ENCODE measurements at places on chromosomes 5 and 9. TPM values are rescaled to one million over a fixed set of nuclear protein-coding genes. Genes with fewer than 3 reads are reported as not detected.

C5orf63 gene
- 25.4 TPM for total RNA-seq

SLC34A3 gene
- total RNA-seq: not detected

TRIM52 gene
- 61.3 TPM for total RNA-seq

ACOT12 gene
- total RNA-seq: not detected

PCSK1 gene
- total RNA-seq: not detected

TRPM6 gene
- not detected for total RNA-seq

PCDHGA2 gene
- 0.07 TPM for total RNA-seq

DNA sequence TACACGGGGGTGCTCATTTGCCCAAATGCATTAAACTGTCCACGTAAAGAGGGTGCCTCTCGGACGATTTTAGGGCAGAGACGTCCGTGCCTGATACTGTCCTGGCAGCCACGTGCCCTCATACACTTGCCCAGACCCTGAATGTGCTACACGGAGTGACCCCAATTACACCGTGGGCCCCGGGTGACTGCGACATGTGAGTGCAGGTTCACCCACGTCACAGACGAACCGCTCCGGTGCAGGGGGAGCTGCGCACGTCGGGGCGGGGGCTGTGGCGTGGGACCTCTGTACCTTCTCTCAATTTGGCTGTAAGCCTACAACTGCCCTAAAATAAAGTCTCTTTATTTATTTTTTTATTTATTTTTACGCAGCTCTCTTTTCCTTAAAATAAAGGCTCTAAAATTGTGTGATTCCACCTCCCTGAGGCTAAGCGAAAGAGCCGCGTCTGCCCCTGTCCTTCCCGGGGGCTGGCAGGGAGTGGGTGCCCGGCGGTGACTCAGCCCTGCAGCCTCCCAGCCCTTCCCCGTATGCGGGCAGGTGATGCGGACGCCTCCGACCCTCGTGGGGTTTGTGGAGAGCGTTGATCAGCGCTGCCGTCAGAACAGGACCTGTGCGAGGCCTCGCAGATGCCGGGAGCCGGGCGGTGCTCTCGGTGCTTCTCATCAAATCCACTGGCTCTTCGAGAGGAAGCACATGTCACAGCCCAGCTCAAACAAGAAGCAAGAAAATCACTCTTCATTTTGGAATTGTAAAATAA lies 9.2 kb upstream of the EGFL7 start:
- H3K27me3 ChIP-seq: peaks cover 27% of the 10 kb centered on the region
- peaks cover 48% of the 10 kb centered on the region for H3K4me1 ChIP-seq
- no peaks in the 10 kb centered on the region for H3K36me3 ChIP-seq
- peak; percentile 10 for DNase-seq
- no peak overlapping the region for H3K4me3 ChIP-seq

GRCh38 chr9:116928884-116929283 lies 241.8 kb downstream of the TRIM32 start:
- H3K27ac ChIP-seq: no peak overlapping the region
- no peak for DNase-seq
- H3K27me3 ChIP-seq: no peaks in the 10 kb centered on the region

GRCh38 chr9:134942011-134942787 lies 24.5 kb upstream of the FCN1 start:
- no peak for DNase-seq
- no peaks in the 10 kb centered on the region for H3K36me3 ChIP-seq
- H3K4me1 ChIP-seq: peaks cover 3% of the 10 kb centered on the region
- H3K27me3 ChIP-seq: no peaks in the 10 kb centered on the region
- no peak overlapping the region for H3K27ac ChIP-seq

DNA sequence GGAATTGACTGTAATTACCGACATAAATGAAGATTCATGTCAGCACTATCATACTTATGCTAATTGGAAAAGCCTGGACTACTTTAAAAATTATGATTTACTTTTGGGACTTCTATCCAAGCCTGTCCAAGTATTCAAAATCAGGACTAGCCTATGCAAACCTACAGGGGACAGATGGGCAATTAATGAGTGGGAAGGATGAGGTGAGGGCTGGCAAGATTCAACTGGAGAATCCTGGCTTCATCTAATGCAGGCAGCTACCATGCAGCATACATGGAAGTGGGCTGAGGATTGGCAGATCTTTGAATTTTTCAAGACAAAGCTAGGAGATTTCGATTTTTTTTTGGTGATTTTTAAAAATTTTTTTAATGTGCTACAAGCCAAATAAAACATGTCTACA lies 532.6 kb downstream of the CSNK1G3 start:
- H3K27ac ChIP-seq: no peak overlapping the region
- no peak overlapping the region for H3K4me3 ChIP-seq
- no peak for DNase-seq
- no peaks in the 10 kb centered on the region for H3K36me3 ChIP-seq

GRCh38 chr9:106177216-106177615 lies 482.9 kb downstream of the TMEM38B start:
- H3K36me3 ChIP-seq: no peaks in the 10 kb centered on the region
- H3K27me3 ChIP-seq: no peaks in the 10 kb centered on the region
- no peak for DNase-seq
- H3K27ac ChIP-seq: no peak overlapping the region
- no peak overlapping the region for H3K4me3 ChIP-seq

- no peaks in the 10 kb centered on the region for H3K36me3 ChIP-seq
- DNase-seq: no peak
Observed at GRCh38 chr5:149212198-149212951, 59.3 kb upstream of the AFAP1L1 start.

GRCh38 chr9:106590759-106591505 lies 272.0 kb upstream of the ZNF462 start:
- no peak overlapping the region for H3K27ac ChIP-seq
- DNase-seq: no peak
- no peaks in the 10 kb centered on the region for H3K4me1 ChIP-seq
- H3K36me3 ChIP-seq: no peaks in the 10 kb centered on the region

DNA sequence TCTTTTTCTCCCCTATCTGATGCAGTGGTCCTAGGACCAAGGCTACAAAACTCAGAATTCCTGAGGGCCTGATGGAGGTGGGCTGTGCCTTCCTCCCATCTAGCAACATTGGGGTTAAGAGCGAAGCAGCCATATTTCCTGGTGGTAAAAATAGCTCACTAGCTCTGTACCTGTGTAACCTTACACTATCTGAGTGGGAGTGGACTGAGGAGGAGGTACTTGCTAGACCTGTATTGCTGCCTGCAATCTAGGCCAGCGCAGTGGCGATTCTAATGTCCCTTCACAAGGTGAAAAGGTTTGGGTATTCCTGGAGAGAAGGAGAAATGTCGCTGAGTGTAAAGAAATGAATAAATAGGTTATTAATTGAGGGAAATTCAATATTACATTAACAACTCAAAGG lies 80.2 kb upstream of the LIFR start:
- H3K36me3 ChIP-seq: no peaks in the 10 kb centered on the region
- no peaks in the 10 kb centered on the region for H3K27me3 ChIP-seq
- no peaks in the 10 kb centered on the region for H3K4me1 ChIP-seq
- H3K4me3 ChIP-seq: no peak overlapping the region
- DNase-seq: no peak

DNA sequence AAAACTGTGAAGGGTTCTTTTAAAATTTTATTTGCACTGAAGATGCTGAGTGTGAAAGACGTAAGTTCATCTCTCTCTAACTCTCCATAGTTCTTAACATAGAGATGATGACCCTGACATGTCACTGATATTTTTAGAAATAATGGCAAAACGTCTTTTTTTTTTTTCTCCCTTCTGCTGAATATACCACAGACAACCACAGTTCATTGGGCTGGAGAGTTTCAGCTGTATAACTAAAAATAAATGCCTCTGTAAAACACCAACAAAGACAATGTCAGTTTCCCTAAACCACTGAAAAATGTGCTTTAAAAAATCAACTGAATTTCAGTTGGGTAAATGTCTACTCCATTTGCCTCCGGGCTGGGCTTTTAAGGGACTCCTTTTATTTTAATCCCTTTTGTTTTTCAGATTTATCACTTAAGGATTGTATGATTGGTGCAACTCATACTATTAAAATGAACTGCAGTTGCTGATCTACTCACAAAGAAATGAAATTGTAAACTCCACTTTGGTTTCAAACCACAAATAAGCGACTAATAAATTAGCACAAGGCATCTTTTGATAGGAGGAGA lies 830.9 kb upstream of the WWC1 start:
- DNase-seq: no peak
- no peak overlapping the region for H3K4me3 ChIP-seq
- no peaks in the 10 kb centered on the region for H3K36me3 ChIP-seq
- H3K4me1 ChIP-seq: no peaks in the 10 kb centered on the region
